ENCODE measurements at places on chromosomes 6 and 20.

DNA sequence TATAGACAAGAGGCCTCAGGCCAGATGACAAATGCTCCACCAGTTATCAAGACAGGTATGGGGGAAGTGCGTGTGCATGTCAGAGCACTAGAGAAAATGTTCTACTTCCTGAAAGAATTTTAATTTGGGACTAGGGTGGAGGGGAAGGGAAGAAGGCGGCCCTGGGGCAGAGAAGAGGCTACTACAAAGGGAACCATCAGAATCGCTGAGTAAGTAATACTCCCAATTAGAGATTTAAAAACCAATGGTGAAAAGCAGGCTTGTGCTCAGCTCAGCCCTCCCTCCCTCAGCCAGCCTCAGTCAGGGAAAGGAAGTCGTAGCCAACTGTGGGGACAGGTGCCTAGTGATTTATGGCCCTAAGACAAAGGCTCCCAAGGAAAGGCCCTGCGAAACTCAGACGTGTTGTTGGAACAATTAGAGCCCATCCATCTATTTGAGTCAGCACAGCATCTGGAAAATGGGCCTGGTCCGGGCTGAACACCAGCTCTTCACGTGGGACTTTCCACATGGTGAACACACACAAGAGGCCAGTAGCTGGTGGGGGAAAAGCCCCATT is 15.0 kb upstream of the MAFB start:
- no peak for DNase-seq

DNA sequence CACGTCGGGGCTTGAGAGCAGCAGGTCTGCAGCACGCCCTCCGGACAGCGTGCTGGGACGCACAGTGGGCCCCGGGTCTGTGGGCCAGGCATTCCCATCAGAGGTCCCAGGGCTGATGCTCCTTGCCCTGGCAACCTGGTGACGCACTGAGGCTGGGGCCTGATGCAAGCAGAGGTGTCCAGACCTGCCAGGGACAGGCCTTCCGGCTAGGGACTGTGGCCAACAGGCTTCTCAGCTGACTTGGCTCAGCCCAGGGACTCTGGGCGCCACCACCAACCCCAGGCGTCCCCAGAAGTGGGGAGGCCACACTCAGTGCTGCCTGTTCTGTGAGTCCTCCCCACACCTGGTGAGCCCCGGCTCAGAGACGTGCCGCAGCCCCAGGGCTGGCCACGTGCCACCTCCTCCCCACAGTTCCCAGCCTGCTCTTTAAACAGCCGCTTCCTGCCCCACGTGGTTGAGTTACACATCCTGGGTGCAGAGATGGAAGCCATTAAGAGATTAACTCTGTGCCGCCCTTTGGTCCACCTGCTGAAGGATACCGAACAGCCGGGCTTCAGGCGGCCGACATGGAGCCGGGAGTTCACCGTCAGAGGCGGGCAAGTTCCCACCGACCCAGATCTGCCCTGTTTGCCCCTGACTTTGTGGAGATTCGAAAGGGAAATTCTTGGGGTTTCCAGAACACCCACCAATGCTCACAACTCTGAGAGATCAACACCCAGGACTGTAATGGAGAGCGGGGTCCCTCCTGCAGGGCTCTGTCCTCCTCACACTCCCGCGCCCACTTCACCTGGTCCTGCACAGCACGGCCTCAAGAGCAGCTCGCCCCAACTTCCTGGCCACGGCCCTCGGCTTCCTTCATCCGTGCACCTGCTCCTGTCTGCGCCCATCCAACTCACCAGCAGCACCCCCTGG is 37.6 kb upstream of the ZBP1 start:
- DNase-seq = peak; percentile 89

DNA sequence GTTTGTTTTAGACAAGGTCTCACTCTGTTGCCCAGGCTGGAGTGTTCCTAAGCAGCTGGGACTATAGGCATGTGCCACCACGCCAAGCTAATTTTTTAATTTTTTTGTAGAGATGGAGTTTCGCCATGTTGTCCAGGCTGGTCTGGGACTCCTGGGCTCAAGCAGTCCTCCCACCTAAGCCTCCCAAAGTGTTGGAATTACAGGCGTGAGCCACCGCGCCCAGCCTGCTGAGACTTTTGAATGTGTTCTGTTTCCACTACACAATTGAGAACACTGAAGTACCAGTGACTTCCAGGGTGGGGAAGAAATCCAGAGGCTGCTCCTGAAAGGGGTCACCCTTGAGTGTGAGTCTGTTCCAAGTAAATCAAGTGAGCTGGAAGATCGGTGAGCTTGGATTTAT is 81.3 kb upstream of the ARMC2 start:
- no peak for DNase-seq

GRCh38 chr20:9397928-9398327 is 116.5 kb upstream of the LAMP5 start:
- DNase-seq = no peak

- no peak for DNase-seq
These were observed 73.1 kb downstream of the ADTRP start for GRCh38 chr6:11705483-11705882.

GRCh38 chr20:35368666-35369423 is 42.9 kb downstream of the UQCC1 start:
- DNase-seq = no peak

DNA sequence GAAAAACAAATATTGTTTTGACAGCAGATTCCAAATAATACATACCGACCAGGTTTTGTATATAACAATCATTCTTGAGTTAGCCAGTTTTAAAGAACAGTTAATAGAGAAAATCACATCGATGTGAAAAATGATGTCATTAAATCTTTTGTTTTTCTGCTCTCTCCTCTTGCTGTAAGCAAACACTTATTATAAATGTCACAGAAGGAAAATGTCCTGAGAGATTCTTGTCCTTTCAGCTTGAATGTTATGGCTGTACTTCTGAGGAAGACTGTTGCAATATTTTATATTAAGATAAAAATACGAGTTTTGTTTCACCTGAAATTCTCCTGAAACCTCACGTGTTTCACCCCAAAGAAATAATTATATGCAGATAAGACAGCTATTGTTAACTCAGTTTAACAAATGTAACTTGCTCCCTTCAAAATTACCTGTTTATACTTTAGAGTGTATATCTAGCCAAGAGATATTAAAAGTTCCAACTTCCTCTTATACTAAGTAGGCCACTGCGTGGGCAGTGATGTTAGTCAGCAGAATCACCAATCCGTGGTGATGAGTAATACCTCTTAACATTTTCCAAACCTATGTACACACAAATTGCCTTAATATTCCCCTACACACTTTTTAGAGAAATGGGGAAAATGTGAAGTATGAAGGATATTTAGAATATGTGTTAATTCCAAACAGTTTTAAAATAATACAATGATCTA is 1111.4 kb upstream of the CITED2 start:
- DNase-seq = no peak

- DNase-seq = peak; percentile 66
These were observed 65.1 kb downstream of the PLG start for GRCh38 chr6:160766989-160767646.

GRCh38 chr6:137705160-137706082 is 161.6 kb upstream of the TNFAIP3 start:
- peak; percentile 13 for DNase-seq

DNA sequence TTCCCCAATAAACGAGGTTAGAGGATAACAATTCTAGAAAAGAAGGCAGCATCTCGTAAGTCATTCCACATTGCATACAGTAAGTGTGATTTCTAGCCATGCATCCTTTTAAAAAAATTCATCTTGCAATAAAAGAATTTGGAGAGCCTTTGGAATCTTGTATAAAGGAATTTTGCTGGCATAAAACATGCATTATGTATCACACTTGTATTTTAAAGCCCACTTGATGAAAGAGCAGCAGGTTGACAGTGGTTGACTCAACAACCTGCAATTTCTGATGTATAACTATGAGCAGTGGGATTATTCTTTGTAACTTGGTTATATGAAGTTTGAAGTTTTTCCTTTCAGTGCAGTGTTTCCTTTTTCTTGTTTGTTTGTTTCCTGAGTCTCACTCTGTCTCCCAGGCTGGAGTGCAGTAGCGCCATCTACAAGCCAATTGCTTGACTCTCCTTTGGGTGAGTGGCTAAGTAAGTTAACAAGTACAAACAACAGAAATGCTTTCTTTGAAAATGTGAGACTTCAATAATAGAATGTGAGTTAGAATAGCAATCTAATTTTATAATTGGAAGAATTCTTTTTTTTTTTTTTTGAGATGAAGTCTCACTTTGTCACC is 39.9 kb downstream of the JARID2 start:
- DNase-seq = no peak

DNA sequence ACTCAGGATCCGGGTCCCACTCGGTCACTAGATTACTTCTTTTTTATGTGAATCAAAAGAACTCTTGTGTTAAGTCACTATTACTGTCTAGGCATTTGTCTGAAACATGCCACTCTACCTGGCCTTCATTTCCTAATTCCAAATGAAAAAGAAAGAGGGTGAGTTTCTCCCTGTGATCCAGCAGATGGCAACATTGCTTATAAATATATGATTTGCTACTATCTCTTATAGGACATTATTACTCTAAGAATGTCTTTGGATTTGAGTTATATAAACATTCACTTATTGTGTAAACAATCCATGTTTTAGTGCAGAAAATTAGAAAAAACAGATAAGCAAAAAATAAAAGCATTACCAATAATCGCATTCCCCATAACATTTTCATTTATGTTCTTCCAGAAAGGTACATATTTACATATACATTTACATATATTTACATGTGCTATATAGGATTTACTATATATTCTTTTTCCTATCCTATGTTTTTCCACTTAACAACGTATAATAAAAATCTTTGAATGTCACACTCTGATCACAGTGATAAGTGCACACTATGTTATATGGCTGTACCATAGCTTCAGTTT is 66.9 kb downstream of the FAXC start:
- DNase-seq = no peak

DNA sequence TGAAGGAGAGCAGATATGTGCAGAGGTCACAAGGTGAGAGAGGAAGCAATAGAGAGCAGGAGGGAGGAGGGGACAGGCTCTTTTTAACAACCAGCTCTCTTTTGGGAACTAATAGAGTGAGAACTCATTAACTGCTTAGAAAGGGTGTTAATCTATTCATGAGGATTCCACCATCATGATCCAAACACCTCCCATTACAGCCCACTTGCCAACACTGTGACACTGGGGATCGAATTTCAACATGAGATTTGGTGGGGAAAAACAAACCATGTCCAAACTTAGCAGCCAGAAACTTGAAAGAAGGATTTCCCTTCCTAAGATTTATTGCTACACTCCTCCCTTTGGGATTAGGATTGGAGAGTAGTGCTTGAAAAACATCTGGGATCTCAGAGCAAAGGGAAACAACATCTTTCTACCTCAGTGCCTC is 135.5 kb upstream of the PLCB4 start:
- no peak for DNase-seq

- DNase-seq = no peak
These were observed 277.2 kb downstream of the FRK start for GRCh38 chr6:115783402-115784061.

- no peak for DNase-seq
These were observed 14.0 kb downstream of the RPS6KA2 start for GRCh38 chr6:166613027-166613426.

GRCh38 chr6:157571269-157571668 is 190.3 kb downstream of the ZDHHC14 start:
- no peak for DNase-seq

- no peak for DNase-seq
These were observed 227.0 kb downstream of the PHF3 start for GRCh38 chr6:63862486-63863198.

- DNase-seq = no peak
These were observed 3.2 kb upstream of the SRPK1 start for GRCh38 chr6:35924146-35924545.

DNA sequence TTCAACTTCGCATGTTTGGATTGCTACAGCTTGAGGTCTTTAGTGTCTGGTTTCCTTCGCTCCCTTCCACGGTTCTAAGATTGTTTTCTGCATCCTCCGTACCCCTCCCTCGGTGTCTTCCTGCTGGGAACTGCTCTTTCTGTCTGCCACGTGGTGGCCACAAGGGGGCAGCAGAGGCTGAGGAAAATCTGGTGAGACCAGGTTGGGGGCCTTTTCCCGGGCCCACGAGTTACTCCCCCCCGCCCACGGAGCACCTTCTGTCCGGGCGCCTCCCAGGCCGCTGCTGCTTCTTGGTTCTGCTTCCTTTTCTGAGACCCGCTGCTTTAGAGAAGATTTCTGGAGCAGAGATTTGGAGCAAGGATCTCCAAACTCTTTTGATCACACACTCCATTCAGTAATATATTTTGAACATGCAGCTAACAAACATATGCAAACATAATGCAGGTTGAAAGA is 21.1 kb upstream of the NOTCH4 start:
- DNase-seq = peak; percentile 38

DNA sequence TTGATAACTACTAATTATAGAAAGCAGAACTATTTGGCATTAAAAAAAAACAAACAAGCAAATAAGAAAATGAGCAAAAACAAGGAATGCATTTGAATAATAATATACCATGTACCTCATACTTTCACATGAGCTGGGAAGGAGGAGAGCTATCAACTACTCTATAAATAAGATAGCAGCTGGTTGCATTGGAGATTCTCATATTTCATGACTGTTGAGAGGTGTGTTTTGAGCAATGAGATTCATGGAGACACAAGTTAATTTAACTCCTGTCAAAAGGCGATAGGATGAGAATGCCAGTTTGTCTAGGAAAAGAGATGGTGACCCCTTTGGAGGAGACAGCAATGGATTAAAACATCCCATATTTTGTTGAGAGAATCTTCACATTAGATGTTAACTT is 348.8 kb upstream of the SPTLC3 start:
- no peak for DNase-seq

GRCh38 chr20:1792274-1792673 is 102.9 kb upstream of the SIRPA start:
- DNase-seq = no peak

GRCh38 chr6:4441981-4442434 is 306.6 kb upstream of the ECI2 start:
- no peak for DNase-seq

- DNase-seq = no peak
These were observed 9.1 kb downstream of the GOPC start for GRCh38 chr6:117592983-117593759.

- no peak for DNase-seq
These were observed 44.1 kb upstream of the TGM2 start for GRCh38 chr20:38209054-38209675.

DNA sequence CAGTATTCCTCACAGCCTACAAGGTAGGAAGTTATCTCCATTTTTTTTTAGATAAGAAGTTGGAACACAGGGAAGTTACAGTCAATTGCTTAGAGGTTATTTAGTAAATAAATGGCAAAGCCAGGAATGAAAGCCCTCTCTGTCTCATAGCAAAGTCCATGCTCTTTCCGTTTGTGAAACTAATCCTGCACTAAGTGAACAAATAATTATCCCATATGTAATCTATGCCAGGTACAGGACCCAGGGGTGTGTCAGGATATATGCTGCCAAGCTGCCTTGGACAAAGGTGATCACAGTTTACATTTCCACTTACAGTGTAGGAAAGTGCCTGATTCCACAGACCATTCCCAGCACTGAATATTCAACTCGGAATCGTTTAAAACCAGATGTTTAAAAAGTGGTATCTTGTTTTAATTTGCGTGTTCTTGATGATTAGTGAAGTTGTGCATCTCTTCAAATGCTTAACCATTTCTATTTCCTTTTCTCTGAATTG is 13.6 kb upstream of the GMDS start:
- DNase-seq = peak; percentile 31
